Peyer's patch (tissue), 4 donors: ENCODE measurements at places on chromosomes 12 and 14. TPM values are rescaled to one million over a fixed set of nuclear protein-coding genes. Genes with fewer than 3 reads are reported as not detected.

GRCh38 chr14:106848330-106849121 is 1322.1 kb downstream of the TMEM121 start:
- no peaks in the 10 kb centered on the region for H3K27me3 ChIP-seq
- peak overlapping the region; percentile 9 for H3K4me3 ChIP-seq
- no peaks in the 10 kb centered on the region for H3K4me1 ChIP-seq

DNA sequence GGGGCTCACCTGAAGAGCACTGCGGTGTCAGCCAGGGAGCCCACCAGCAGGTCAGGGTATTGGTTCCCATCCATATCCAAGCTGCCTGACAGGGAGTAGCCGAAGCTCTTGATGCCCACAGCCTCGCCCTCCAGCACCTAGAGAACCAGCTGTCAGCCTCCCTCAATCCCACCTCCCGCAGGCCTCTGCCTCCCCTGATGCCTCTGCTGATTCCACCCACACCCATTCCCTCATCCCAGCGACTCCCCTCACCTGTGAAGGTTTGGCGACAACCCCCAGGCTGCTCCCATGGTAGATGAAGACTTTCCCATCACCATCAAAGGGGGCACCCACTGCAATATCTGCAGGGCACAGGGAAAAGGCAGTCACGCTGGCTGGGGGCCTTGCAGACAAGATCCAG is 10.0 kb downstream of the ITGA7 start:
- H3K36me3 ChIP-seq: no peaks in the 10 kb centered on the region
- no peaks in the 10 kb centered on the region for H3K27me3 ChIP-seq
- H3K4me3 ChIP-seq: no peak overlapping the region

GRCh38 chr14:70726651-70727375 is 82.5 kb downstream of the MAP3K9 start:
- no peak for DNase-seq
- H3K27me3 ChIP-seq: no peaks in the 10 kb centered on the region
- no peak overlapping the region for H3K27ac ChIP-seq
- no peak overlapping the region for H3K4me3 ChIP-seq
- no peaks in the 10 kb centered on the region for H3K4me1 ChIP-seq
- no peaks in the 10 kb centered on the region for H3K36me3 ChIP-seq

- peak; percentile 94 for DNase-seq
- peak within 1 kb of the TSS; percentile 99 for H3K4me3 ChIP-seq
- no peaks in the 10 kb centered on the region for H3K4me1 ChIP-seq
- H3K27ac ChIP-seq: peak within 1 kb of the TSS; percentile 97
- H3K27me3 ChIP-seq: no peaks in the 10 kb centered on the region
These were observed at the start of gene CDC42BPB for GRCh38 chr14:103057372-103058163. TSS of gene CDC42BPB (minus strand) at chr14:103057549. CDS start at chr14:103057173, 376 bp downstream.

DNA sequence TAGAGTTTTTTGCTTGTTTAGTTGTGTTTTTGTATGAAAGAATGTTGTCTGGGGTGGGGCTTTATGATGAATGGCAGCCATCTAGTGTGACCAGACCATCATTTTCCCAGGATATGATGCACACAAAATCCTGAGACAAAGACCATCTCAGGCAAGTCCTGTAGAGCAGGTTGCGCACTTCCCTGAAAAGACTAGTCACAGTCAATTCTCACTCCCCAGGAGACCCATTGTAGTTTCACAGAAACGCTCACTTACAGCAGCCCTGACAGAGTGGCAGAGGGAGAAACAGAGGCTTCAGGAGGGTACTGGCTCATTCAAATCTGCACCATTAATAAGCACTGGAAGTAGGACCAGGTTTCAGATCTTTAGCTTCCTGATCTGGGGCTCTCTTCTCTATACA is 183.2 kb downstream of the TMEM117 start:
- H3K36me3 ChIP-seq: no peaks in the 10 kb centered on the region
- H3K4me1 ChIP-seq: no peaks in the 10 kb centered on the region
- H3K4me3 ChIP-seq: no peak overlapping the region
- DNase-seq: no peak

The FGF6 gene
- not detected for total RNA-seq

The HCAR2 gene
- not detected for total RNA-seq

The WNT1 gene
- not detected for total RNA-seq
